NCI-H446 treated with DMSO at 0.1 percent for 48 hours (cell line): ENCODE measurements at places on chromosomes 4 and X.

GRCh38 chrX:140776320-140776719, 66.8 kb downstream of the LINC00632 start:
- no peak for DNase-seq

- DNase-seq, result no peak
These were observed 9.5 kb upstream of the CXCL8 start for GRCh38 chr4:73730867-73731266.

GRCh38 chrX:112941209-112941837, 100.7 kb upstream of the AMOT start:
- DNase-seq, result no peak

GRCh38 chrX:94830717-94831116, 1156.7 kb downstream of the FAM133A start:
- DNase-seq, result no peak

DNA sequence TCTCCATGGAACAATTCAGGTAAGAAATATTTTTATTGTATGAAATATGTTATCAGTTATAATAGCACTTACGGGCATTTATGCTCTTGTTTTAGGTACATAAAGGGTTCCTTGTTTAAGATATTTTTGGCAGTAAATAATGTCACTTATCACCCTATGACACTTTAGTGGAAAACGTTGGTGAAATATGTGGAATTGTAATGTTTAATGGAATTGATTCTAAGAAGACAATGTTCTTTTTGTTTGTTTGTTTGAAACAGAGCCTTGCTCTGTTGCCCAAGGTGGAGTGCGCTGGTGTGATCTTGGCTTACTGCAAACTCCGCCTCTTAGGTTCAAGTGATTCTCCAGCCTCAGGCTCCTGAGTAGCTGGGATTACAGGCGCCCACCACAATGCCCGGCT, 17.4 kb downstream of the NPNT start:
- no peak for DNase-seq

DNA sequence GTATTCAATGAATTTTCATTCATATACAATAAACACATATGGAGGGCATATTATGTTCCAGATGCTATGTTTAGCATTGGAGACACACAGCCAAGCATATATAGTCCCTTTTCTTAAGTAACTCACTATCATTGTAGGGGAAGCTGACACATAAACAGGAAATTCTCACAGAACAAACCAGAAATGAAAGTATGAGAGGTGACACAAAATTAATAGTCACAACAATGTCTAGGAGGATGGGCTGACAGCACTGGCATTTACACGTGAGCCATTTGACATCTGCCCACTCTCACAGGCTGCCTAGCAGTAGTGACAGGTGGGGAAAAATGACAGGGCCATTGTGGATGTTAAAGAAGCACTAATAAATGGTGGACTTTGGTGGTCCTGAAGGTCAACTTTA, 2.6 kb upstream of the CNOT6L start:
- no peak for DNase-seq

GRCh38 chr4:159428975-159429692, 326.3 kb downstream of the RAPGEF2 start:
- no peak for DNase-seq

GRCh38 chr4:184787766-184788503, 37.8 kb downstream of the ACSL1 start:
- DNase-seq, result no peak

DNA sequence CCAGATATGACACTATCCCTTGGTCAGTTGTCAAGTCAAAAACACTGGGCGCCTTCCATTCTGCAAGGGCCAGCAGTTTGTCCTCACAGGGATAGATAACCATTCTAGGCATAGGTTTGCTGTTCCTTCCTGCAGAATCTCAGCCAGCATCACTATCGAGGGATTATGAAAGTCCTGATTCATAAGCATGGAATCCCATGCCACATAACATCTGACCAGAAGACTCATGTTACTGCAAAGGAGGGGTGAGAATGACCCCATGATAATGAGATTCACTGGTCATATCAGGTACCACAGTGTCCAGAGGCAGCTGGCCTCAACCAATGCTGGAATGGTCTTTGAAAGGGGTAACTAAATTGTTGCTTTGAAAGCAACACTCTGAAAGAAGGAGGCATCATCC, 84.7 kb downstream of the OTC start:
- DNase-seq, result no peak

- no peak for DNase-seq
These were observed 407.9 kb upstream of the TENM3 start for GRCh38 chr4:181835348-181835747.

- no peak for DNase-seq
These were observed 33.4 kb downstream of the PHOX2B start for GRCh38 chr4:41715155-41715554.

DNA sequence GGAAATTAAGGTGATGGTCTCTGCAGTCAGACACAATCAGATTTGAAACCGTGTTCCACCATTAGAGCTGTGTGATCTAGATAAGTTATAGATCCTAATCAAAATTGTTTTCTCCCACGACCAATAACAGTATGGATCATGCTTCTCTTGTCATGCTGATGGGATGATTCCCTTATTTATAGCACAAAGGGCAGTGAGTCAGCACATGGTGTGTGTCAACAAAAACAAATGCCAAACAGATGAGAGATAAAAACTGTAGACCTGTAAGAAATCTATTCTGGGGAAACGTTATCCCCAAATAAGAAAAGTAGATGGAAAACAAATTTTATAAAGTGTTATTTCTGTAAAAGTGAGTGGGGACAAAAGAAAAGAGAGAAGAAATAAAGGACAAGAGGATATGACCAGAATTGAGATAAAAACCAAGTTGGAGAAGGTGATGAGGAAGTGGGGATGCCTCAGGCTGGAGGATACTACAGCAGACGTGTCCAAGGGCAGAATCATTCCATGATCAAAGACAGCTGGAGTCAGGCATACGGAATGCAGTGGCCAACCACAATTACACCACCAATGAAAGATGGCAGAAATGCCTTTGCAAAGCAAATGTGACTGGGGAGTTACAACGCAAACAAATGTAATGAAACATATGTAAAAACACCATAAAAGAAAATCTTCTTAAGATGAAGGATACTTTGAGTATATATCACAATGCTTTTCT, 377.8 kb upstream of the PRKX start:
- no peak for DNase-seq

GRCh38 chrX:134158821-134159512, 78.0 kb upstream of the CCDC160 start:
- DNase-seq, result no peak
